Small intestine (tissue), 16 donors: ENCODE measurements at places on chromosomes 11 and 22. TPM values are rescaled to one million over a fixed set of nuclear protein-coding genes. Genes with fewer than 3 reads are reported as not detected.

The HEPN1 gene
- not detected for polyA plus RNA-seq

The SMC1B gene
- 0.35 TPM for polyA plus RNA-seq

The DAGLA gene
- 6.2 TPM for polyA plus RNA-seq

The DMC1 gene
- polyA plus RNA-seq, result 0.70 TPM

The EMID1 gene
- polyA plus RNA-seq, result not detected

The TIGD3 gene
- 2.5 TPM for polyA plus RNA-seq

The CFL1 gene
- 2,084 TPM for polyA plus RNA-seq

The MS4A7 gene
- polyA plus RNA-seq, result 13.2 TPM

The ELFN2 gene
- polyA plus RNA-seq, result 0.07 TPM

The EFCAB6 gene
- polyA plus RNA-seq, result not detected

The SREBF2 gene
- polyA plus RNA-seq, result 81.2 TPM

The B4GALNT4 gene
- polyA plus RNA-seq, result 23.8 TPM

The LINC01488 gene
- not detected for polyA plus RNA-seq

The HTR3A gene
- not detected for polyA plus RNA-seq

The FDXACB1 gene
- 1.6 TPM for polyA plus RNA-seq

The P4HA3 gene
- polyA plus RNA-seq, result 0.66 TPM

The NXPE4 gene
- polyA plus RNA-seq, result 0.04 TPM
